ENCODE measurements at places on chromosomes 7 and 10. TPM values are rescaled to one million over a fixed set of nuclear protein-coding genes. Genes with fewer than 3 reads are reported as not detected.
A peak's percentile ranks its signal among the peaks of the same experiment; 100 is the strongest.

DNA sequence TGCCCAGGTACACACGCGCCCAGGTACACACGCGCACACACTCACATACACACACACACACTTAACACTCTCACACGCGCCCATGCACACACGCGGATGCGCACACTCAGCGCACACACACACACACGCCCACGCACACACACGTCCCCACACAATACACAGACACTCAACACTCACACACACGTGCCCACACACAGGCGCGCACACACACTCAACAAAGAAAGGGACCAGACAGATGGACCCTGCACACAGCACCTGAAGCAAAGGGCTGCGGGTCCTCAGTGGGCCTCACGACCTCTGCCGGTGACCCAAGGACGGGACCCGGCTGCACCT lies 257.4 kb downstream of the ZMYND11 start:
- H3K4me3 ChIP-seq: no peak overlapping the region
- H3K27ac ChIP-seq: no peak overlapping the region
- H3K4me1 ChIP-seq: no peaks in the 10 kb centered on the region
- no peaks in the 10 kb centered on the region for H3K36me3 ChIP-seq
- DNase-seq: no peak

IFIT5 gene
- polyA plus RNA-seq: 13.0 TPM

DNA sequence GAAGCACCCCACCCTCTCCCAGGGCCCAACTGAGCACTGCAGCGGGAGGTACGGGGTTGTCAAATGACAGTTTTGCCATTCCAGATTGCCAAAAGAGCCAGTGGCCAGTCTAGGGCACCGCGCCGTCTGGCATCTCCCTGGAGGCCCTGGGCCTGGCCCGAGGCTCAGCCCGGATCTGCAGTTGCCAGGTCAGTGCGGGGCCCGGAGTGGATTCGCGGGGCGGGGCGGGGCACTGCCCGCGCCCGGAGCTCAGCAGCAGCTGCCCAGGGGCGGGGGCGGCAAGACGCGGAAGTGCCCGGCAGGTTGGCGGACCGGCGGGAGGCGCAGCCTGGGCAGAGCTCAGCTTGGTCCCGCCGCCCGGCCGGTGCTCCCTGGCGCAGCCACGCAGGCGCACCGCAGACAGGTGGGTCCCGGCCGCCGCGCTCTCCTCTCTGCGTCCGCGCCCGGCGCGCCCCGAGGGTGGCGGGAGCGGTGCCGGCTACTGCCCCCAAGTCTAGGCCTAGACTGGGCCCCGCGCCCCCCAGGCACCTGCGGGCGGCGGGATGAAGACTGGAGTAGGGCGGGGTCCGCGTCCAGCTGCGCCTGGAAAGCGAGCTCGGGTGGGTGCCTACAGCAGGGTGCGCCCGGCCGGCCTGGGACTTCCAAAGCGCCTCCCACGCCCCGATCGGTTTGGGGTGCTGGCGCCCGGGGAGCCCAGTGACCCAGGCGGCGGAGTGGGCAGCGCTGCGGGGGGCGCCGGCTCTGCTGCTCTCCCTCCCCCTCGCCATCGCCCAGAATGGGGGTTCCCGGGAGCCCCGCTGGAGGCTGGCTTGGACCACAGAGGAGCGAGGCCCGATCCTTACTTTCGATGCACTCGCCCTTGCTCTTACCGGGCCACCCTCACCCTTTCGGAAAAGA lies at the start of gene IRF5:
Gene IRF5, plus strand, starts transcription at position 281 of the 897 bp plus-strand sequence. CDS start 4,155 bp downstream, outside the sequence.
- no peak within 1 kb of the TSS for H3K27ac ChIP-seq
- no peak for DNase-seq
- peak within 1 kb of the TSS; percentile 57 for H3K4me3 ChIP-seq
- no peaks in the 10 kb centered on the region for H3K36me3 ChIP-seq

DNA sequence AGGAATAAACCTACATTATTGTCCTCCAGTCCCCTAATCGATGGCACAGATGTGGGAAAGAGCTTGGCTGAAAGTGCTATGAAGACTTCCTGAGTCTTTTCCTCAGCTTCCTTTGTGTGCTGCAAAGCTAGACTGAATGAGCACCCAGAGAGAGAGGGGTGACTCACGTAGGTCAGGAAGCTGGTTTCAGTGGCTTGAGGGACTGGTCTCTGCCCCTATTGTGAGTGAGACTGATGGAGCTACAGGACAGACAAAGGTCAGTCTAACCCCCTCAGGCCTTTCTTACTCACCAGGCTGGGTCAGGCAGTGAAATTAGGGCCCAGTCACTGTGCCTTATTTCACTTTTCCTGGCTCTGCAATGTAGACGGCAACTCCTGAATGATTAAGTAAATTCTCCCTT lies 171.1 kb upstream of the GRB10 start:
- H3K27ac ChIP-seq: no peak overlapping the region
- DNase-seq: no peak
- H3K4me3 ChIP-seq: no peak overlapping the region
- H3K4me1 ChIP-seq: no peaks in the 10 kb centered on the region
- H3K27me3 ChIP-seq: no peaks in the 10 kb centered on the region

DNA sequence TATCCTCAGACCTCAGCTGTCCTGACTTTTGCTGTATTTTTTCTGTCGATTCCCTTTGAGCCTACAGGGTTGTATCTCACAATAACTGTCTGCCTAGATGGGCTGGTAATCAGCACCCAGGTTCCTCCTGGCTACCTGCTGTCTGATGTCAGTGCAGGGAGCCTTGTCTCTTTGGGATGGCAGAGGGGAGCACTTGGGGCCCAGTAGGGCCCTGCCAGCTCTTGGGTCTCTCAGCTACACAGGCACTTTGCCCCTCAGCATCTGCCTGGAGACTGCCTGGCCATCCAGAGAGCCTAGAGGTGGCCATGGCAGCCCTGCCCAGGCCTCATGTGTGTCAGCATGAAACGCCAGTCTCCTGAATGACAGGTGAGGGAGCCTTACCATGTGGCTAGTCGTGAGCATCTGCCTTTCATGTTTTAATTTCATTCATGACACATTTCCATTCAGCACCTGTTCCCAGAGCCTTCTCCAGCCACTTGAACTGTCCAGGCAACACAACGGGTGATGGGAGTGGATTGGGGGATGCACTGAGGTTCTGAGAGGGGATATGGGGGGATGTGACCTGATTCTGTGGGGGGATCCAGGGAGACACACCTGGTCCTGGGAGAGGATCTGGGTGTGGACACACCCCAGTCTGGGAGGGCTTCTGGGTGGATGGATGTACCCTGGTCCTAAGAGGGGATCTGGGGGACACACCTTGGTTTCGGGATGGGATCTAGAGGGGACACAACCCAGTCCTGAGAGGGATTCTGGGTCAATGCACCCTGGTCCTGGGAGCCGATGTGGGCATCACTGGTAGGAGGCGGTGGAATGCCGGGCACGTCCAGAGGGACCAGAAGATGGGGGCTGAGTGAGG lies 21.9 kb downstream of the ADCY1 start:
- DNase-seq: no peak
- H3K36me3 ChIP-seq: no peaks in the 10 kb centered on the region
- no peak overlapping the region for H3K4me3 ChIP-seq
- H3K27ac ChIP-seq: no peak overlapping the region
- H3K27me3 ChIP-seq: no peaks in the 10 kb centered on the region

DNA sequence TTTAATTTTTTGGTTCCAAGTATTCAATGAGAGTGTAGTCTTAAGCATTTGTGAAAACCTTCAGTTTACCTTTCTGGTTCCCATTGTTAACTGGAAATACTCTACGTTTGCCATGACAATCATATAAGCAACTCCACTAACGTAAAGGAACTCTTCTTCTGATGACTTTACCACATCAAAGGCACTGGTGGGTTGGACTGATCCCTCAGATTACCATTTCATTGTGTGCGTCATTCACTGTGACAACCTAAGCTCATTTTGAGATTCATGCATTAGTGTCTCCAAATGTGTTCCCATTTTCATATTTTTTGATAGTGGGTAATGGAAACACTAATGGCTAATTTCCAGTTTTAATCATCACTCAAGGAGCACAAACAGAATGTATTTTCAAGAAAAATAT lies 119.9 kb upstream of the COL1A2 start:
- DNase-seq: no peak
- no peak overlapping the region for H3K27ac ChIP-seq
- no peaks in the 10 kb centered on the region for H3K27me3 ChIP-seq

RASA4B gene
- 15.9 TPM for polyA plus RNA-seq

GRCh38 chr7:34090816-34091215 lies 185.5 kb downstream of the BMPER start:
- DNase-seq: no peak
- no peak overlapping the region for H3K27ac ChIP-seq
- H3K36me3 ChIP-seq: no peaks in the 10 kb centered on the region

- H3K27ac ChIP-seq: no peak overlapping the region
- no peak overlapping the region for H3K4me3 ChIP-seq
- H3K4me1 ChIP-seq: no peaks in the 10 kb centered on the region
Measured at GRCh38 chr10:97543025-97543546, 29.5 kb upstream of the ANKRD2 start.

- H3K4me3 ChIP-seq: no peak overlapping the region
- H3K4me1 ChIP-seq: peaks cover 21% of the 10 kb centered on the region
- H3K36me3 ChIP-seq: no peaks in the 10 kb centered on the region
Measured at GRCh38 chr7:21947946-21948345, 2.2 kb upstream of the CDCA7L start.

DNA sequence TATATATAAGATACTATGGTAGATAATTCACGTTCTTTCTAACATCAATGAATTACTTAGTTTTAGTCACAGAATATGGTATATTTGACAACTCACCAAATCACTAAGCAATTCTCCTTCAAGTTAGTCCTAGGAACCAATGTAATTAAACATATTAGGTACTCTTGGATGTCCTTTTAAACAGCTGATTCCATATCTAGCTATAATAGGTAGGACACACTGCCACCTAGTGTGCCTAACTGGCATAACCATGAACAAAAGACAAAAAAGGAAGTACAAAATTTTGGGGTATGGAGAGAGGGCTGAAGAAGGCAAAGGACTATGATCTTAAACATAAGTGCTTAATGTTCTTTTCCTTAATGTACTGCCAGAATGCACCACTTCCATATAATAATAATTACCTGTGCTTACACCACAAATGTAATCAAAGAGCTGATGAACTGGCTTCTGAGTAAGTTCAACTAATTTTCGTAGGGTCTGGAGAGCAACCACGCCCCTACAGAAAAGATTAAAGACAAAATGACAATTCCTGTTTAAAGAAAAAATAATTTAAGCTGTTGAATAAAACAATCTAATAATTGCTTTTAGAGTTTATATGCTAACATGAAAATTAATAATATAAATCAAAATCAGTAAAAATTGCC lies 28.7 kb downstream of the PNPLA8 start:
- H3K4me1 ChIP-seq: no peaks in the 10 kb centered on the region
- peak; percentile 29 for DNase-seq
- no peak overlapping the region for H3K4me3 ChIP-seq
- H3K36me3 ChIP-seq: no peaks in the 10 kb centered on the region
- no peak overlapping the region for H3K27ac ChIP-seq

DNA sequence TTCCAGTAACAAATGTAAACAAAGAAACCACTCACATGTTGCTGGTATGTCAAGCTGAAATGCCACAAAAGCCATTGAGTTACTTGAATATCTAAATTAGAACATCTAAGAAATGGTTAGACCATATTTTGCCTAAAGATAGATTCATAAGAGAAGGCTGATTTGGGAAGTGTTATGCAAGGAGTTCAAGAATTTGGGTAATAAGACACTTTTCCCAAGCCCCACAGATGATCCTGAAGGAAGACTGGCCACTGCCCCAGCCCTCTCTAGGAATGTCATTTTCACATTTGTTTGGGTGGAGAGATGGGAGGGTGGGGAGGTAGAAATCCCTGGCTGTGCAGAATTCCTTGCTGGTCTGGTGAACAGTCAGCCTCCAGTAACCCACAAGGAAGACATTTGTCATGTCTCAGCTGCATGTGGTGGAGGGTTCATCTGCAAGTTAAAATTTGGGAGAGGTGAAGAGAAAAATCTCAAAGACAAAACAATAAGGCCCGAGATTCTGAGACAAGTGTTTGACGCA lies 427.2 kb upstream of the KLF6 start:
- H3K4me1 ChIP-seq: no peaks in the 10 kb centered on the region
- H3K27ac ChIP-seq: no peak overlapping the region
- H3K36me3 ChIP-seq: no peaks in the 10 kb centered on the region

SPDYE1 gene
- polyA plus RNA-seq: 0.21 TPM

UCMA gene
- polyA plus RNA-seq: not detected

EVX1 gene
- not detected for polyA plus RNA-seq

GPR85 gene
- polyA plus RNA-seq: 0.13 TPM

- no peaks in the 10 kb centered on the region for H3K27me3 ChIP-seq
- no peak overlapping the region for H3K27ac ChIP-seq
- no peak overlapping the region for H3K4me3 ChIP-seq
- H3K36me3 ChIP-seq: peaks cover 59% of the 10 kb centered on the region
Measured at GRCh38 chr10:35041502-35041879, 48.6 kb downstream of the CUL2 start.

GRCh38 chr10:3239920-3240894 lies 67.6 kb upstream of the PITRM1 start:
- no peak overlapping the region for H3K27ac ChIP-seq
- no peak overlapping the region for H3K4me3 ChIP-seq
- no peaks in the 10 kb centered on the region for H3K4me1 ChIP-seq
- no peak for DNase-seq

DNA sequence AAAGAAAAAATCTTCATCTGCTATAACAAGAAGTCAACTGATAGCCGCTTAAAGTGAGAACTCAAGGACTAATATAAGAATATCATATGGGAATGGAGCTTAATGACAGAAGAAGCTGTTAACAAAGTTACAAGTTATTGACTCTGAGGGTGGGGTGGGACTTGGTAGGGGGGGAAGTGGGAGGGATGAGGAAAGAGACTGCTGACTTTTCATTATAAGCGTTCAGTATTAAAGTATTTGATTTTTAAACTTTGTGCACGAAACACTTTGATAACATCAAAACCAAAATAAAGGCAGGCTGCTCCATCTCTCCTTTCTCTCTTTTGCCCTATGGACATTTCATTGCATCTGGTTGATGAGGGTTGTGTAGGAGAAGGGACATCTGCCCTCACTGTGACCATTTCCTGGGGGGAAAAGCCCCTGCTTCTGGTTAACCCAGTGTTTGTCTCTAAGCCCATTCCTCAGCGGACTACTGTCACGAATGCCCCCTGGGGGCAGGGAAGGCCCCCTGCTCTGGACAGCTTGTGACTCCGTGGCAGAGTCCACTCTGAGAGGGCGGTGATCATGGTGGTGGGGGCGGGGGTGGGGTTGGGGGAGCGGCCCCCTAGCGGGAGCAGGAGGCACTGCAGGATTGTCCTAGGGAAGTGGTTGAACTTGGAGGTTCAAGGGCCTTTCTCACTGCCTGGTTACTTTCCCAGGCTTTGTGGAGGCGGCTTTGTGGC lies 17.4 kb downstream of the SLC13A4 start:
- no peak for DNase-seq
- no peak overlapping the region for H3K27ac ChIP-seq
- H3K27me3 ChIP-seq: no peaks in the 10 kb centered on the region

- no peak overlapping the region for H3K27ac ChIP-seq
- no peak overlapping the region for H3K4me3 ChIP-seq
- DNase-seq: no peak
- no peaks in the 10 kb centered on the region for H3K27me3 ChIP-seq
Measured at GRCh38 chr10:2686691-2687090, 380.7 kb upstream of the PFKP start.

GRCh38 chr10:15321431-15322341 lies 49.4 kb downstream of the FAM171A1 start:
- no peak overlapping the region for H3K4me3 ChIP-seq
- no peaks in the 10 kb centered on the region for H3K36me3 ChIP-seq
- H3K27ac ChIP-seq: no peak overlapping the region
- H3K4me1 ChIP-seq: no peaks in the 10 kb centered on the region

NRCAM gene
- 2.1 TPM for polyA plus RNA-seq

ASL gene
- polyA plus RNA-seq: 4.9 TPM

All from naive thymus-derived CD4-positive, alpha-beta T cell (primary cell).